NCI-H1105 treated with DMSO at 0.1 percent for 48 hours (cell line): ENCODE measurements at places on chromosomes 16 and 17.

- DNase-seq, result no peak
These were observed 56.5 kb downstream of the DNAH2 start for GRCh38 chr17:7774055-7774521.

- DNase-seq, result no peak
These were observed 20.8 kb upstream of the NXPH3 start for GRCh38 chr17:49554694-49555494.

DNA sequence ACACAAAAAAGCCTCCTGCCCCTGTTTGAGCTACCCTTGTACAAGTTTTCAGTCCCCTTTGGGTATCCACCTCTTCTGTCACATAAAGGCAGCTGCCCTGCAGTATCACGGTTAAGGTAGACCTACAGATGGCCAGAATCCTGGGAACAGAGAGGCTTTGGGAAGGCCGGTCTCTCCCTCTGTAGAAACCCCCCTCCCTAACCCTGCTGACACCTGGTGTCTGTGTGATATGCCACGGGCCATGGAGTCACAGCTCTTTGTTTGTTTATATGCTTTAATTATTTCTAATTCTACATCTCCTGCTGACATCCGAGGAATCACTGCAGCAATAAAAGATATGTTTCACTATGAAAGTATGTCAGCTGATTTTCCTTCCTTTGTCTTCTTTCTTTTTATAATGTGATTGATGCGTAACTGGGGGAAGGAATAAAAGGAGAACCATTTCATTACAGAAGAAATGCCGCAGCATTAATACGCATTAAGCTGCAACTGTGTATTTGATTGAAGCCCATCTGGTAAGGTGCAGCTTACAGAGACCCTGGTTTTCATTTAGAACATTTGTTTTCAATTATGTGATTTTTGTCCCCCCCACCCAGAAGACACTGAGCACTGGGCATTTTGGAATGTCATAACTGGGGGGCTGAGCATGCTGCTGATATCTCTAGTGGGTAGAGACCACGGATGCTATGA is 142.1 kb downstream of the SLC39A11 start:
- DNase-seq, result no peak

GRCh38 chr17:573036-573435 is 141.6 kb downstream of the VPS53 start:
- DNase-seq, result no peak

DNA sequence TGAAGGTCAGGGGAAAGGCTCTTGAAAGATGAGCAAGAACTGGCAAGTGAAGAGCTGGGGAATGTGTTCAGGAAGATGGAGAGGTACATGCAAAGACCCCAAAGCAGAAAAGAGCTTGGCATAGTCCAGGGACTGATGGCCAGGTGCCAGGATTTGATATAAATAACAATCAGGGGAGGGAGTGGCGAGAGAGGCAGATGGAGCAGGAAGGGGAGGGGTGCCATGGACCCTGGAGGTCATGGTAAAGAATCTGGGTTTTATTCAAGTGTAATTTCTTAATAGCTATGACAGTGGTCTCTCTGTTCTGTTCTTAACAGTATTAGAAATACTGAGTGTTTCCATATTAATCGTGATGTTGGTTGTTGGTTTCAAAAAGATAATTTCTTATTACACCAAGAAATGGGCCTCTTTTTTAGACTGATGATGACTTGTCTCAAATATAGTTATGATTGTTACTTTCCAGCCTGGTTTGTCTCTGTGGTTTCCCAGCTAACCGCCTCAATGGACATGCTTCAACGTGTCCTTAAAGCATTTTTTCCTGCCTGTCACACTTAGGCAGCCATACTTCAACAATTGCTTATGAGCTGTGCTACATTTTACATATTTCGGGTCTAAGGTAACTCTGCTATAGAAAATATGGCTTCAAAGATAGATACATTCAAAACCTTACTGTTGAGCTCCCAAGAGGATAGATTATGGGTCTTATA is 49.4 kb downstream of the MYH10 start:
- DNase-seq, result peak; percentile 77

DNA sequence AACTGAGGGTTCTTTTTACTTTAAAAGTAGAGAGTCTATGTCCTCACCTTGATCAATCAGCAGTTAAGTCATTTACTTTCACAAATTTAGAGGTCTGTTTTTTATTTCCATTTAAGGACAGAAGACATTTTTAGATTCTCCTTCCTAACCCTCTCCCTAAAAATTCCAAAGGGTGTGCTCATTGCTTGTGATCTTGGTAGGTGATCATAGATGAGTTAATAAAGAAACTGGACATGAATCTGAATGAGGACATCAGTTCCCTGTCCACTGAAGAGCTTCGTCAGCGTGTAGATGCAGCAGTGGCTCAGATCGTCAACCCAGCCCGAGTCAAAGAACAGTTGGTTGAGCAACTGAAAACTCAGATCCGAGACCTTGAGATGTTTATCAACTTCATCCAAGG is 8.8 kb downstream of the RUNDC1 start:
- DNase-seq, result no peak

- no peak for DNase-seq
These were observed 644 bp downstream of the SEC14L5 start for GRCh38 chr16:4958510-4959438.
